Dorsolateral prefrontal cortex (tissue), 122 donors: ENCODE measurements at places on chromosomes 1 and 21.

- DNase-seq, result no peak
Observed at GRCh38 chr21:15343066-15343465, 278.3 kb upstream of the NRIP1 start.

- no peak for DNase-seq
Observed at GRCh38 chr1:71399594-71399993, 318.8 kb upstream of the ZRANB2 start.

DNA sequence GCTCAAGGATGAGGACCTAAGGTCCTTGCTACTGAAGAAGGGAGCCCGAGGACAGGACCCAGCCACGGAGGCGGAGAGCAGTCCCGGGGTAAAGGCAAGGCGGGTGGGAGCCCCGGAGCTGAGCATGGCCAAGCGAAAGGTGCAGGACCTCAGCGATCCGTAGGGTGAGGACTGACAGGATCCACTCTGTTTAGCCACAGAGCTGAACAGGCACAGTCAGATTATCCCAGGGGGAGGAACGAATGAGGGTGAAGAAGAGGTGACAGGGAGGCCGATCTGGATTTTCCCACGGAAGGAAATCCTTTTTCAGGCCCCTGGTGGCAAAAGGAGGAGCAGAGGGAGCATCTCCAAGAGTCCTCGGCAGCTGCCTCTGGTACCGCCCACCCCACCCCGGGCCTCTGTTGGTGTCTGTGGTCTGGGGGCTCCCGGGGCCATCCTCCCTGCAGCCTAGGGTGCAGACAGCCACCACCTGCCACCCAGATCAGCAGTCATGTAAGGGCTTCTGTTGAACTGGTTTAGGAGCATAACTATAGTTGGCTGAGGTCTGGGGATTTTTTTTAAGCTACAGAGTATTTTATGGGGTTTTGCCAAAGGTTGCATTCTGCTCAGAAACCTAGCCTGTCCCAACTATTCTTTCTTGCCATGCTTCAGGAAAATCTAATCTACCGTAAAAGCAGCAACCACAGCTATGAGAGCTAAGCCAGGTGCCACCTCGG, 32.3 kb upstream of the LBR start:
- no peak for DNase-seq

- no peak for DNase-seq
Observed at GRCh38 chr1:160206036-160206389, 829 bp downstream of the PEA15 start.

DNA sequence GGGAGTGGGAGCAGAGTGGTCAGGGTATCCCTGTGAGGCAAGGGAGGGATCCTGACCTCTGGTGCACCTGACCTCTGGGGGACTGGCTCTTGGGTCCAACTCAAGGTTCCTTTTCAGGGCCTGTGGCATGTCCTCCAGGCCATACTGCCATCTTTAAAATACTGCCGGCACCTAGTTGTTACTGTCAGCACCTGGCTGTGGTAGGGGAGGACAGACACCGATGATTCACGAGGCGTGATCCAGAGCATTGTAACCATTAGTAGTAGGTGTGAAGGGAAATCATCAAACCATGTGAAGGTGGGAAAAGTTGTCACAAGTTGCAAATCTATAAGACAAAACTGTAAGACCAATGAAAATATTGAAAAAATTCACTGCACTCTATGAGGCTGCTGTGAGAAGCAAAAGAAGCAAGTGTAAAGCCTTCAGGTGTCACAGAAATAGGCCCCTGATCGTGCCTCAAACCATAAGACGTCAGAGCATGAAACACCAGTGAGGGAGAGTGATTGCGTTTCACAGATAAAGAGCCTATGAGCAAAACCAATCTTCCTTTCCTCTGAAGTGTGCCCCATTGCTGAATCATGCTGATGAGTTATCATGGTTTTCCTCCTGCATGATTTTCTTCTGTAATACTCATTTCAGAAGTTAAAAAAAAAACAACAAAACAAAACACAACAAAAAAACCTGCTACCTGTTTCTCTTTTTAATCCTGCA, 55.3 kb downstream of the CDC7 start:
- DNase-seq, result no peak

- no peak for DNase-seq
Observed at GRCh38 chr1:192797891-192798290, 10.9 kb upstream of the RGS2 start.

DNA sequence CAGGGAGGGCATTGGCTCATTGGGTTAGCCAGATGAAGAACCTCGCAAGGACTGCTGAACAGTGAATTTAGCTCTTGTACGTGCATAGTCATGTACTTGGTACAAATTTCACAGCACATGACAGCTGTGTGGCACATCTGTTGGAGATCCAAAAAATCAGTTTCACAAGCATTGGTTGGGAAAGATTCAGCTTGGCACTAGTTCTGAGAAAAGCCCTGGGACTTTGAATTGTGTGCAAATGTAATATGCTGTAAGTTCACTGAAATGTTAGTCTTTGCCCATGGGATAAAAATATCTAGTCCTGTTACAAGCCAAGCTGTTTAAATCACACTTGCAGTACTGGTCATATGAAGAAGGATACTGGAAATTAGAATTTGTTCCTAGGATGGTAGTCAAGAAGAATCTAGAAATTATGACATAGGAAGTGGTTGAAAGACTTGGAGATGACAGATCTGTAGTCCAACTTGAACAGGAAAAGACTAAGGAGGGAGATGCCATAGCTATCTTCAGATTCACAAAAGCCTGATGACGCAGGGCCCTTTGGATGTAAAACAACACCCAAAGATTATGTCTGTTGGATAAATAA, 19.2 kb downstream of the LAMC2 start:
- no peak for DNase-seq

- DNase-seq, result peak; percentile 80
Observed at GRCh38 chr1:153572569-153573015, 6.9 kb upstream of the S100A2 start.

DNA sequence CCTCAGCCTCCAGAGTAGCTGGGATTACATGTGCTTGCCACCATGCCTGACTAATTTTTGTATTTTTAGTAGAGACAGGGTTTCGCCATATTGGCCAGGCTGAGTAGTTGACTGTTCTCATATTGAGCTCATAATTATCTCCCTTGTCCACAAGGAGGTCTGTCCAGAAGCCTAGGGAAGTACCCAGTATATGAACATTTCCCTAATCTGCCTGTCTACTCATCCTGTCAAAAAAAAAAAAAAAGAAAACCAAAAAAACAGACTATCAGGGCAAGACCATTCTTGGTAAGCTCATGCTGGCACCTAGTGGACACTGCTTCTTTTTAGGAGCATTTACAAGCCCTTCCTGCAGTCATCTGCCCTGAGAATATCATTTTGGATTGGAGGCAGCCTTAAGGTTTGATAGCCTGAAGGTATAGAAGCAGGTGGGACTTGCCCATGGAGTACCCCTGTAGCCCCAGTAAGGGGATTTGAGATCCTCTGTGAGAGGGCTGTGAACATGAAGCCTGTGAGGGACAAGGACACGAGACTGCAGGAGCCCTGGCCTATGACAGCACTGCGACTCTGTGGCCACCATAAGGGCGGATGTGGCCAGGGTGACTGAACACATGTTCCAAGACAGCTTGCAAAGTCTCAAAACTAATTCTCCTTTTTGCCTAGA, 10.8 kb upstream of the DUSP12 start:
- peak; percentile 33 for DNase-seq

DNA sequence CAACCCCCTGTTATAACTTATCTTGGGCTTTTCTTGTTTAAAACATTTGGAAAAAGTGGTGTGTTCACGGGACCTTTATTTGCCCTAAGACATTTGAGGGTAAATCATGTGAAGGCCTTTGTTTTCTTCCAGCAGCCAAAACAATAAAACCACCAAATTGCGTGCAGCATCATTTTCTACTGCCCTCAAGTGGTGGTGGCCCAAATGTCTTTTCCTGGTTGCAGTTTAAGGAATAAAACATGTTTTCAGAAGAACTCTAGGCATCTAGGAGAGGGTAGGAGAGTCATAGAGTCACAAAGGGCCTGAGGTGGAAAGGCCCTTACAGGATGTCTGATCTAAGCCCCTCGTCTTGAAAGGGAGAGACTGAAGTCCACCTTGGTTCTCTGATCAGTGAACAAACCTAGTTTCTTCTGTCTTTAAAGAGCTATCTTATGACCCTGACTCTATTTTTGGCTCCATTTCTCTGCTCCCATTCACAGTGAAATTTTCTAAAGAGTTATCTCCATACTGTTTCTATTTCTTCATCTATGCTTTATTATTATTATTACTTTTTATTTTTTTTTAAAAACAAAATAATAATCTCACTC, 16.0 kb upstream of the EPS15 start:
- DNase-seq, result peak; percentile 54

DNA sequence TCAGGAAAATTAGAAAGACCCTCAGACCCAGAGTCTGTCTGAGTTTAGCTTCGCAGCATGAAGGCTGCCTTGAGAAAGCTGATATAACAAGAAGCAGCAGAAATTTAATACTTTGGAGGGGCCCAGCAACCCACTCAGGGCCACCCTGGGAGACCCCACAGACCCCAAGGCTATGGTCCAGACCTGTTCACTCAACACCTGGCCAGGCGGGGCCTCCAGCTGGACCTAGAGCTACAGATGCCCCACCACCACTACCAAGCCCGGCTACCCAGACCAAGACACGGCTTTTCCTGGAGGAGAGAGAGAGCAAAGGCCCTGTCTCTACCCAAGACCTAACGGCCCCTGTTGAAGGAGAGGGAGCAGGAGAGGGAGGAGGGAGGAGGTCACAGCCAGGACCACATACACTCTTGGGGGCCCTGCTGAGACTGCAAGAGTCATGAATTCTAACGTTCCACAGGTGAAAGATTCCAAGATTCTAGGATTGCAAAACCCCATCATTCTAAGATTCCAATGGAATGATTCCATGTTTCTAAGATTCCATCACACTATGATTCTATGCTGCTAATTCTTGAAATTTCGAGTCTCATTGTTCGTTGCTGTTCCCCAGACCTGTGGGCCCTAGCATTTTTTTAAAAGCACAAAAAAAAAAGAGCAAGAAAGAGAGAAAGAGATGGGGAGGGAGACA, 53.2 kb downstream of the LACTBL1 start:
- no peak for DNase-seq

DNA sequence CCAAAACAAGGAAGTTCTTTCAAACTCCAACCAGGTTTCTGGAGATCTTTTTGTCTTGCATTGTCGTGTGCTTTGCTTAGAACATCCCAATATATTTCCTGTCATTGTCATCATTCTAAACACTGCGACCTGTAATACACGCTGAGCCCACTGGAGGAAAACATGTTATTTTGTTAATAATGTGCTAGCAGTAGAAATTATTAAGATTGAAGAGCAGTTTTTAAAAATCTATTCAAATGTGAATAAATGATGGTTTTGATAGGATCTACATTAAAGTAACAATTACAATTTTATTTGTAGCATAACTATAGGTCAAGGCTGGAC, 268.5 kb downstream of the PTPRC start:
- DNase-seq, result no peak

DNA sequence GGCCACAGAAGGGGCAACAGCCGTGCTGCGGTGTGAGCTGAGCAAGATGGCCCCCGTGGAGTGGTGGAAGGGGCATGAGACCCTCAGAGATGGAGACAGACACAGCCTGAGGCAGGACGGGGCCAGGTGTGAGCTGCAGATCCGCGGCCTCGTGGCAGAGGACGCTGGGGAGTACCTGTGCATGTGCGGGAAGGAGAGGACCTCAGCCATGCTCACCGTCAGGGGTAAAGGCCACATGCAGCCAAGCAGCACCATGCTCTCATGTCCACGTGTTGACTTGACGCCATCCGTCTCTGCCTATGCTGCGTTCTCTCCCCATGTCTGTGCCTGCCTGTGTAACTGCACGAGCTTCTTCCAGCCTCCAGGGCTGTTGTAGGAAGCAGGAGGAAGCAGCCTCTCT, 85.5 kb downstream of the OBSCN start:
- no peak for DNase-seq

DNA sequence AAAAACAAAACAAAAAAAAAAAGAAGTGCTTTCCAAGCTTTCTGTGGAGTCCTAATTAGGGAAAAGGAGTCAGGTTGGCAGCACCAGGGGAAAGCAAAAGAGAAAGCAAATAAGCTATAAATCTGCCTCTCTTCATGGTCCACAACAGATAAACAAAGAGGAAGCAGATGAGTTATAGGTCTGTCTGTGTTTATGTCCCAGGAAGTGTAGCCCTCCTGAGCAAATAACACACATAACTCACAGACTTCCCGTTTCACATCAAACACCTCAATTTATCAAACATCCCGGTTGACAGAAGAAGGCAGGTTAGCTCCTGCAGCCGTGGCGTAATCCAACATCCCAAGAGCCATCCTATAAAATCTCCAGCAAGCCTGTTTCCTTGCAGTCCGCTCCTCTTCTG, 5.6 kb upstream of the SLC2A5 start:
- DNase-seq, result no peak

- DNase-seq, result no peak
Observed at GRCh38 chr1:7528386-7529198, 242.5 kb upstream of the VAMP3 start.

- no peak for DNase-seq
Observed at GRCh38 chr1:6084781-6085495, 39.2 kb downstream of the KCNAB2 start.

DNA sequence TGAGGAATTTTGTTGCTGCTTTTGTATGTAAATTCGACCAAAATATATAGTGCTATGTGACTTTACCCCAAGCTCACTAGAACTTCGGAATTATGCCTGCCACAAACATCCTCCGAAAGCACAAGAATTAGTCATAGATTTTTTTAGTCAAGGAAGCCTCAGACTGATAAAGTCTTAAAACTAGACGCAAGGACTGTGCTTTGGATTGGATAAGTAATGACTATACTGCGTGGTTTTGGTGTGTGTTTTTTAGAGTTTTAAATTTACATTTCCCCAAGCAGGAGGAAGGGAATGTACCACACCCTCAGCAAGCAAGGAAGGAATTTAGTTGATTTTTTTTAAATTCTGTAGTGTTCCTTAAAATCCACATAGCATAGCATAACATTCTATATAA, 10.3 kb downstream of the WLS start:
- DNase-seq, result no peak

GRCh38 chr1:100306735-100307313, 40.8 kb downstream of the RTCA start:
- DNase-seq, result no peak

DNA sequence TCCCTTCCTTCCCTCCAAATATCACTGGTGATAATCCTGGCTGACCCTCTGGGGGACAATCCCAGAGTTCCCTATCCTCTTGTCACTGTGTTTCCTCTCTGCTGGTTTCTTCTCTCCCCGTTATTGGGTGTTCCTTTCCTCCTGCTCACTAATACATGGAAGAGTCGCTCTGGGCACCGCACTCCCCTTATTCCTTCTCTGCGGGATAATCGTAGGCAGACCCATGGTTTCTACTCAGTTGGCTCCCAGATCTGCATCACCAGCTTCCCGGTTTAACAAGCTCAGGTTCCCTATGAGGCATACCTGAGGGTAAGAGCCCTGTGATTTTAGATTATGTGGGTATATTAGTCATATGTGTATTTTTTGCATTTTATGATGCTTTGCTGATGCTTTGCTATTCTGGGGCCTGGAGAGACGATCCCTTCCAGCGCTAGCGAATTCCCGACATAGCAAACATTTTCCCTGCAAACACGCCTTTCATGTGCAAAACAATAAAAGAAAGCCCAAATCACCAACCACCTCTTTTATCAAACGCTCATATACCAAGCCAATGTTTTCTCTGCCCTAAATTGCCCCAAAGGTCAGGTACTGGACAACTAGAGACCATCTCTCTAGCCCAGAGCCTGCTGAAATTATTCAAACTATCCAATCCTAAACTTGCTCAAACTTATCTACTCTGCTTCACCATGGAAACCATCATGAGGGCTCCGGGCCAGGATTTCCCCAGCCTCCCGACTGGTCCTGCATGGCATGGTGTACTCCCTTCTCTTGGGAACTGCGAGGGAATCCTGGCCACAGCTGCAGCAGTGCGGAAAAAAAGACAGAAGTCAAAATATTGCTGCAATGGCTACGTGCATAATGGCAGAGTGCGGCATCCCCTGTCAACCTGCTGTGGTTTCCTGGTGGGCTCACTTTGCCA, 84.2 kb downstream of the PCP4 start:
- DNase-seq, result no peak

GRCh38 chr21:45111703-45112102, 37.3 kb downstream of the ADARB1 start:
- no peak for DNase-seq
